ENCODE measurements at places on chromosomes 6 and 20.

- no peak for DNase-seq
Measured at GRCh38 chr6:449486-450419, 58.2 kb downstream of the IRF4 start.

DNA sequence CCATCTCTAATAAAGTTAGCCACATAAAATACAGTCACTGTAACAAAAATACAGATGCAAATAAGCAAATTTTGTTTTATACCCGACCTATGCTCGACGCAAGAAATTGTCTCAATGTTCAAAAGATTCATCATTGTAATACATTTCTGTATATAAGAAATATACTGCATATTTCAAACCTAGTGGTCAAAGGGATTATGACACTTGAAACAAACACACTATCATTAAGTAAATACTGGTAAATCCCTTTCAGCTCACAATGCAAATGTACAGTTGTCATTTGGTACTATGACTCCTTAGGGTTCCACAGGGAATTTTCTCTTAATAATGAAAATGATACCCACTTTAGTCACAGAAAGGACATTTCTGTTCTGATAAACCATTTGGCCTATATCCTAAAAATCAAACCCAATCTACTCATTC, 2.2 kb downstream of the HIVEP2 start:
- DNase-seq, result no peak

GRCh38 chr6:91105532-91105931, 518.7 kb upstream of the MAP3K7 start:
- no peak for DNase-seq

GRCh38 chr6:71852948-71853347, 33.4 kb upstream of the RIMS1 start:
- DNase-seq, result no peak

- no peak for DNase-seq
Measured at GRCh38 chr20:50788045-50788991, 6.5 kb upstream of the BCAS4 start.

GRCh38 chr6:64293298-64293697, 657.7 kb downstream of the PHF3 start:
- DNase-seq, result no peak

DNA sequence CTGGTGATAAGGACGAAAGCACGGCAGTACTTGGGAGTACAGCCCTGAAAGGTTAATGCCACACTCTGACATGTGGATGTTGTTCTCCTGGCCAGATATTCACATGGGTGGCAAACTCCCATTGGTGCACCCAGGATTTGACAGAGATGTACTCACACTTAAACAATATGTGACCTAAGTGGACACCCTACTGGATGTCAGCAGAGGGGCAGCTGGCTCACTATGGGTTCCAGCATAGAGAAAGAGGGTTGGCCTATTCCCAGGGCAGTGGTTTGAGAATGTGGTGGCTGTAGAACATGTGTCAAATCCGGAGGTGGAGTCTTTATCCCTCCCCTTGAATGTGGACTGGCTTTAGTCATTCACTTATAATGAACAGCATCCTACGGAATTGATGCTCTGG, 333.2 kb downstream of the DHX35 start:
- DNase-seq, result no peak

DNA sequence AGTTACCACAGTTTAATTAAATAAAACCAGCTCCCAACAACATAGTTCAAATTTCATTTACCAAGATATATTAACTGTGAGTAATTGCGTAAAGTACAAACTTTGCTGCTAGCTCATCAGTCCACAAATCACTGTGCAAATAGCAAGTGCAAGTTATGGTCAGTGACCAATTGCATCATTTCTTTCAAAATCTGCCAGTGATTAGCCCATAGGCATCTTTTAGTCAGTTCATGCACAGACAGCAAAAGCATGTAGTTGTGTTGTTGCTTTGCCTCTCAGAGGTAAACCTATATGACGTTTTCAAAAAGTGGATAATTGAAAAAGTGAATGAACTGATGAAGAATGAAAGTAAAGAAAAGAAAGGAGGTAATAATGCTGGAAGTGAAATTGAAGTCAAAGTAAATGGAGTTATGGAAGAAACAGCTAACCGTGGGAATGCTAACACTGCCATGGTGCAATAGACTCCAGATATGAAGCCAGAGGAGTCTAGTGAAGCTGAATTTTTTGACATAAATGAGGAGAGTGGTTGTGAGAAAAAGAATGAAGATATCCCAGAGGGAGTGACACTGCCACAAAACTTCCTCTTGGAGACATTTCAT, 36.5 kb downstream of the ENPP1 start:
- no peak for DNase-seq

DNA sequence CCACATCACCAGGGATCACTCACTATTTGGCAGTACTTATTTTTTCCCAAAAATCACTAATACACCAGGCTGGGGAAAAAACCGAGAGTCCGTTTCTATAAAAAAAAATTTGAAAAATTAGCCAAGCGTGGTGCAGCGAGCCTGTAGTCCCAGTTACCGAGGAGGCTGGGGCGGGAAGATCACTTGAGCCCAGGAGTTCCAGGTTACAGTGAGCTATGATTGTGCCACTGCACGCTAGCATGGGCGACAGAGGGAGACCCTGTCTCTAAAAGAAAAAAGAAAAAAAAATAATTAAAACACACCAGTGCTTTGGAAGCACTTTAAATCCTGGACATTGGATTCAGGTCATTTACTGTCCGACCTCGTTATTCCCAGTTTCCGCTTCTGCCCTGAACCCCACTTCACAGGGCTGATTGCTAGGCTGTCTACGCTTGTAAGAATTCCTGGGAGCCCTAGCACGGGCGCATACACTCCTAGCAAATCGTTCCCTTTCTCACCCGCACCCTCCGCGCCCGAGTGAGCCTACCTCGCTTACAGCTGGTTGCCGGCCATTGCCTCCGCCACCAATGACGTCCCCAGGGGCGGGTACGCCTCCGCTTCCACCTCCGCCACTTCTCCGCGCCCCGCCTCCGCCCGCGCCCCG, at the start of gene TPMT:
Gene TPMT (minus strand): TSS at position 571 of the 643 bp plus-strand sequence. CDS start 5,950 bp downstream, outside the sequence.
- no peak for DNase-seq

DNA sequence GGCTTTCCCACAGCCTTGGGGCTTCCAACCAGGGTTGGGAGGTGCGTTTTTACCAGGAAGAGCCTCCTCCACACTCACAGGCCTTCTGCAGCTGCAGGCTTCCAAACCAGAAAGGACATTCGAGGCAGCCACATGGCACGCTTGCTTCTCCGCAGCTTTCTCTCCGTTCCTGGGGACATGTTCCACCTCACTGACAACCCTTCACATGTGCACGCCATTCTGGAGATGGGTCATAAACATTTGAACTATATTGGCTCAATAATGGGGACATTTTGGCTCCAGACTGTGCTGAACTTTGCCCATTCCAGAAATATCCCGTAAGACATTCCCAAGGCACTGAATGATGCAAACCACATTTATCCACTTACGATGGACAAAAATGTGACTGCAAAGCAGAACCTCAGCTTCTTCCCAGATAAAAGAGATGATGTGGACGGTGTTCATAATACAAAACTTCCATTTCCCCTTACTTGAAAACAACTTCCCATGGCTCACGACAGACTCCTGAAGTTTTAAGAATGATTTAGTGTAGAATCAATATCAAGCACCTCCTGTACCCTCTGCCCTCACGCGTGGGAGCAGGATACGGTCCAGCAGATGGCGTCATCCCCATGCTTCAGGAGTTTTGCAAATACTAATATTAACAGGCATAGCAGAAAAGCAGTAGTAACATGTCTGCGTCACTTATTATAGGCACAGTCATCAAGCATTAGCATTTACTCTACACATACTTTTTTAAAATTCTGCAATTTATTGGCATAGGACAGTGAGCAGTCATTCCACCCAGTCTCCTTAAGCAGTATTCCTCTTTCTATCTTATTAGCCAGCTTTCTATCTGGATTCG, 25.4 kb upstream of the FOXF2 start:
- DNase-seq, result no peak

- no peak for DNase-seq
Measured at GRCh38 chr6:85460154-85460920, 10.5 kb downstream of the NT5E start.

GRCh38 chr6:17107863-17108262, 6.0 kb downstream of the STMND1 start:
- DNase-seq, result no peak

DNA sequence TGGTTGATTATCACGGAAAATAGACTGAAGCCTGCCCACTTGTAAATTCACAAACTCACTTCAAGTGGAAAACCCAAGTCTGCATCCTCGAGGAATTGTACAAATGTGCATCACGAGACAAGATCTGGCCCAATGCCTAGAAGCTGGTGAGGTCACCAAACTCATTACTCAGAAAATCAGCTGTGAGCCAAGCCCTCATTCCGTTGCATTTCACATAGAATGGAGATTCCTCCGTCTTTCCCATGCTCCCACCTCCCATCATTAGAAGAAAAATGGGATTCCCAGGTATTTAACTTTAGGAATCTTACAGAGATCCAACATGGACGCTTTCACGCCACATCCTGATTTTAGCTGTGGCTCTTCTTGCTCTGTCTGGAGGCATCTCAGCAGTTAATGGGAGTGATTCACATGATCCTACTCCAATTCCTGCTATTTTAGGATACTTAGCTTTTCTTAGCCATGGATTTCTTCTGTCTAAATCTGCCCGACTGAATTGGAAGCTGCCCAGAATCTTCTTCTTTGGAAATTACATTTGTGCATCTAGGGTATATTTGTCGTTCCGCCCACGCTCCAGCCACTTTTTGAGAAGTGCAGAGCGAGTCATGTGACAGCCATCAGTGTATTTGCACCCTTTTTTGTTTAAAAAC, 68.7 kb upstream of the STMND1 start:
- peak; percentile 55 for DNase-seq

DNA sequence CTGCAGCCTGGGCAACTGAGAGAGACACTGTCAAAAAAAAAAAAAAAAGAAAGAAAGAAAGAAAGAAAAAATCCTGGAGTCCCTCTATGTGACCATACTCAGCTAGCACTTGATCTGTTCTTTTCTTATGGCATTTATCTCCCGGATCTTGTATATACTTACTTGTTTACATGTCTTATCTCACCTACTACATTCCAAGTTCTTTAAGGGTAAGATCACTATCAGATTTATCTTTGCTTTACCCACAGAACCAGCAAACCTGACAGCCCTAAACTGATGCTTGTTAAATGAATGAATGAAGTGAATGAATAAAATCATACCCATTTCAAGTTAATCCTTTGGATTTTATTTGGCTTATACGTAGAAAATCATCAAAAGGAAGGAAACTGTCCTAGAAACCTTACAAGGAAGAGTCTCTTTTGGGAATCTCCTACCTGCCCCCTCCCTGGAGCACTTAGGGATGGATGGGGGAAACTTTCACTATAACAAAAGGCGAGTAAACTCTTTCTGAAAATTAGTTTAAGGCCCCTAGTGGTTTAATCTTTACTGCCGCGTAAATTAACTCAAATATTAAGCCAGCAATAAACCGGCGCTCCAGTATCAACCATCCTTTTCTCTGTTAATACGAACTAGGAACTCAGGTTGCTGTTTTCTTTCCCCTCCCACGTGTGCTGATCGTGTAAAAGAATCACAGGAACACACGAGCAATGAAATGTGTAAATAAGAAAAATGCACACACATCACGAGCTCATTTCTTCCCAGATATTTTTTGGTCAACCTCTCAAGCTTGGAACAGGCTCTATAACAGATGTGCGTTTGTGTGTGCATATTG, 1.3 kb upstream of the UTRN start:
- no peak for DNase-seq

DNA sequence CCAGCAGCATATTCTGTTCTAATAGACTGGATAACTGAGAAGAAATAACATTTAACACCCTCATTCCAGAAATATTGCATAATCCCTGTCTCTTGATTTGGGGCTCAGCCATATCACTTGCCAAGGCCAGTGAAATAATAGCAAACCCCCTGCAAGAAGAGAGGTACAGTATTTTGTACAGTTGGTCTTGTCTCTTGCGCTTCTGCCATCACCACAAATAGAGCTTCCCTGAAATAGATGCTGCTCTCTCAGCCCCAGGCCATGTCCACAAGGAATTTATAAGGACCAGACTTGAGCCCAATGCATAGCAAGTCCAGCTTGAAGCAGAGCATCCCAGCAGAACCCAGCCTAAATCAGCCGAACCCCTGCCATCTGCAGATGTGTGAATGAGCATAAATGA, 254.0 kb downstream of the GRM1 start:
- no peak for DNase-seq

DNA sequence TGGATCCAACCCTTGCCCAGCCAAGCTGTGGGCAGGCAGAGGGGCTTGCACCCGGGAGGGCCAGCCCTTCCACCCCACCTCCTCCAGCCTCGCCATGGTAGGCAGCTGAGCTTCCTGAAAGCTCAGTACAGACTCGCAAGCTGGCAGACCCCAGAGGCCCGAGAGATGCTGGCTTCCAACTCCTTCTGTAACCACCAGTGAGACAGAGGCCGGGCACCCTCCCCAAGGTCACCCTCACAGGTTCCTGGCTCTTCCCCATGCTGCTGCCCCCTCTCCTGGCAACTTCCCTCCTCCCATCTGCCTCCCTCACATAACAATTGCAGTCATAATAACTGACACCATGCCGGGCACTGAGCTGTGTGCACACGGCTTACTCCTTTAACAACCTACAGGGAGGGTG, 26.2 kb upstream of the NOL4L start:
- DNase-seq, result no peak

DNA sequence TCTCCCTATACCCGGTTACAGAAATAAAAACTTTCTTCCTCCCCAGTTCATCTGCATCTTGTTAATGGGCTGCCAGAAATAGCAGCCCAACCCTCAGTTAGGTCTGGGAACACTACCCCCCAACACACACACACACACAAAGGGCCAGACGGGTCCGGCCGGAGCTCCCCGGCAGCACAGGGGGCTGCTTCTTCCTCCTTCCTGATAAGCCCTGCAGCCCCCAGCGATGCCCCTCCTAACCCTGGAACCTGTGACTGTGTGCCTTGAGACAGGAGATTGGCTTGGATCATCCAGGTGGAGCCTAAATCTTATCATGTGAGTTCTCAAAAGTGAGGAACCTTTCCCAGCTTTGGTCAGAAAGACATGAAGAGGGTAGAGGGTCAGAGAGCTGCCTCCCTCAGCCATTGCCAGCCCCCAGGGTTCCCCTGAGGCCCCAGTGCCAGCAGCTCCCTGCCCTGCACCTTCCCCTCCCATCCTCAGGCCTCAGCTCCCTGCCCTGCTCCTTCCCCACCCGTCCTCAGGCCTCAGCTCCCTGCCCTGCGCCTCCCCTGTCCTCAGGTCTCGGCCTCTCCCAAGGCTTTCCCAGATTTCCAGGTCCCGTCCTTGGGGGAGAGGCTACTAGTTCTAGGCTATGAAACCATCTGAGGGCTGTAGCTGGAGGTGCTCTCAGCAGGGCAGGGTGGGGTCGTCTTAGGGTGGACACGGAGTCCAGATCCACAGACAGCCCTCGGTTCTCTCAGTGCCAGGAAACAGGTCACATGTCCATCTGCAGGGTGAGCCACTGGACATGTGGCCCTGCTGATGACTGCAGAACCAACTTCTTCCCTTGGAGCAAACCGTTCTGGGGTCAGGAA, 34.5 kb upstream of the CST7 start:
- DNase-seq, result no peak

GRCh38 chr6:6482256-6482655, 106.3 kb upstream of the LY86 start:
- no peak for DNase-seq

Measured in hippocampal formation (tissue), 2 donors.